ENCODE measurements at places on chromosomes 6 and 20.

DNA sequence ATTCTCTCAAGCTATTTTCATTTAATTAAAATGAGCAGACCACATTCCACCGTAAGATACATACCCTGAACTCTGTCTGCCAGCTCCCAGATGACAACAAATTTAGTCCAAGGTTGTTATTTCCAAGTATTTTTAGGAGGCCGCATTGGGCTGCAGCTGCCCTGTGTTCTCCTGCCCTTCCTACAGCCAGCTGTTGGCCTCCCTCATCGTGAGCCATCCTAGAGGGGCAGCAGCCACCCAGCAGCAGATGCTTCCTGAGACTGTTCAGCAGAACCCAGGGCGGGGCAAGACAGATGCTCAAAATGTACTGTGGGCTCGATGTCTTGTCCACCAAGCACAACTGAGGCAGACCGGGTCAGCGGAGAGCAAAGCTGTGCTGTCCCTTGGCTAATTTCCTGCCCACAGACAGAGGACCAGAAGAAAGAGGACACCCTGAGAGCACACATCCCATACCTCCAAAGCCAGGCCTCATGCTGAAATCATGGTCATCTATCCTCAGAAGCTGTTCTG is 16.4 kb downstream of the GABRR1 start:
- no peak for DNase-seq

DNA sequence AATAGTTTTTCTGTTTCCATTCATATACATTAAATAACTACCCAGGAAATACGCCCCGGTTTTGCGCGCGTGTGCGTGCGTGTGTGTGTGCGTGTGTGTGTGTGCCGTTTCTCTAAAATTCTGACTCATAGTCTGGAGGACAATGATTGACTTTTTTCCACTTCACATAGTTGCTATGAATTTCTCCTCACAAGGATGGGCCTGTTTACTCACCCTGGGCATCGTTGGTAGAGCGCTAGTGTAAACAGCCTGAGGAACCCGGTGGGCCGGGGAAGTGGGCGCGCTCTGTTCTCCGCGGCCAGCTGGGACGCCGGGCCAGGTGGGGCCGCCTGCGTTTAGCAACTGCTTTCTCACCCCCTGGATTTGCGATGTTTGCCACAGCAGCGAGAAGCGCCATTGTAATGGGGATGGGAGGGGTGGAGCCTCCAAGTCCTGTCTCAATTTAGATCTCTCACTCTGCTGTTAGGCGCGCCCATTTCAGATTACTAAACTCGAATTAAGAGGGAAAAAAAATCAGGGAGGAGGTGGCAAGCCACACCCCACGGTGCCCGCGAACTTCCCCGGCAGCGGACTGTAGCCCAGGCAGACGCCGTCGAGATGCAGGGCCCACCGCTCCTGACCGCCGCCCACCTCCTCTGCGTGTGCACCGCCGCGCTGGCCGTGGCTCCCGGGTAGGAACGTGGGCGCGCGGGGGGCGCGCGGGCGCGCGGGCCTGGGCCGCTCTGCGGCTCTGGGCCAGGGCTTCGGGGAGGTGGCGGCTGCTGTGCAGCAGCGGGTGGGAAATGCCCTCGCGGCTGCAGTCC is at the start of gene CD109:
Gene CD109, plus strand, starts transcription at position 585 of the 803 bp plus-strand sequence. Its CDS starts 13 bp downstream, at position 598.
- DNase-seq, result peak; percentile 56

- DNase-seq, result no peak
Observed at GRCh38 chr6:111072801-111073360, 14.4 kb upstream of the SLC16A10 start.

DNA sequence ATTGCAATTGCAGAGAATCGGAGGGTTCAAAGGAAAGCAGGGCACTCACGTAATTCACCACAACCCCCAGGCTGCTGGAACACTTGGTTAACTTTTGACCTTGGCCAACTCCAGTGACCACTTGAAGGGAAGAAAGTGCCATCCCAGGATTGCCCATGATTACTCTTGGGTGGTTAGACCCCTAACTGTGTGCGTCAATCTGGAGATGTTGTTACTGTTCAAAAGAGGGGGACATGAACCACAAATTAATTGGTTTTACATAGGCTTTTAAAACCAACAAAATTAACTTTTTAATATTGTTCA is 50.1 kb upstream of the NCOA3 start:
- no peak for DNase-seq

GRCh38 chr20:11740975-11741374 is 176.7 kb upstream of the BTBD3 start:
- no peak for DNase-seq

- no peak for DNase-seq
Observed at GRCh38 chr6:120590611-120591010, 743.7 kb downstream of the TBC1D32 start.

- DNase-seq, result no peak
Observed at GRCh38 chr20:38880952-38881735, 45.1 kb upstream of the FAM83D start.

DNA sequence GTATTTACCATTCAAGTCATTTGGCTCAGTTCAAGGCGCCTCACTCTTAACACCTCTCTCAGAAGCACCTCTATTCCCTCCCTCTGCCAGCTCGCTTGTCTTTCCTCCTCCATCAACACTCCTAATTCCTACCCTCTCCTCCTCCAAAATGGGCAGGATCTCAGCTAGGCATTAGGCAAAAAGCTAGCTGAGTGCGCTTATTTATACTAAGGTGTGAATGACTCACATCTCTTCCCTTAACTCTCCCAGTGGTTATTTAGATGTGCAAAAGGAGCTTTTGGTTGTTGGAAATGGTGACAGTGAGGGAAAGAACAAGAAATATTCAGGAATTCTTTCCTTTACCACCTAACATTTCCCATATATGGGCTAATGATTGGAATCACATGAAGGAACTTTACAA is 29.1 kb downstream of the PACSIN1 start:
- DNase-seq, result no peak

DNA sequence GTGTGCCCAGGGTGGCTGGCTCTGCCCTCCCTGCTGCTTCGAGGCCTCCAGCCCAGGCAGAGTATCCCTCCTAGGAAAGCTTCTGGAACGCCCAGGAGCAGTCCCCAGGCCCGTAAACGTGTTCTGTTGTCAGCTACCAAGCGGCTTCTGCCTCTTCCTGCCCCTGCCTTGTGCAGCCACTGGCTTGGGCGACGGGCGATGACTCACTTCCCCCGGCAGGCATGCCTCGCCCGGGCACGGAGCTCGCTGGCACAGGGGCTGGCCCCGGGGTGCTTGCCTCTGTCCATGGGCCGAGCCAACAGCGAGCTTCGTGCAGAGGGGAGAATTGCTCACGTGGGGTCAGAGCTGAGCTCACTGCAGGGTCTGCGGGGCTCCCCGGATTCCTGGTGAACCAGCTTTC is 86.7 kb upstream of the THBS2 start:
- peak; percentile 67 for DNase-seq

GRCh38 chr20:45406260-45407066 is 1.6 kb upstream of the DBNDD2 start:
- peak; percentile 84 for DNase-seq

DNA sequence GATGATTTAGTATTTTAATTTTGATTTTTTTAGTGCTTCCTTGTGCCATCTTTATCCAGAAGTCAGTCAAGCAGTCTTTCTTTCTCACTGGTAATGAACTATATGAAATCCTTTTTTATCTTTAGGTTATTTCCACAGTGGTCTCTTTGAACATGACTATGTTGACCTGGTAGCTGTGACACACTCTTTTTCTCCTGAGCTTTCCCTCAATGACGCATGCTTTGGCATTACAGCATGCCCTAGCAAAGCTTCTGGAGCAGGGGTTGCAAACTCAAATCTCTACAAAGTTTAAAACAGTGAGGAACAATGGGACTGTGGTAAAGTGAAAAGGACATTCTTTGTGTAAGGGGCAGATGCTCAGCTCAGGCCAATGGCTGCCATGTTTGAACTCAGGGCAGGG is 4.5 kb upstream of the PLAGL1 start:
- no peak for DNase-seq

GRCh38 chr6:28489366-28490204 is 26.0 kb downstream of the GPX6 start:
- DNase-seq, result peak; percentile 86

- DNase-seq, result no peak
Observed at GRCh38 chr20:22836877-22837276, 198.2 kb upstream of the SSTR4 start.

GRCh38 chr6:8315154-8315553 is 120.2 kb downstream of the SLC35B3 start:
- DNase-seq, result no peak

GRCh38 chr20:18983796-18984195 is 170.2 kb downstream of the SCP2D1 start:
- DNase-seq, result no peak

DNA sequence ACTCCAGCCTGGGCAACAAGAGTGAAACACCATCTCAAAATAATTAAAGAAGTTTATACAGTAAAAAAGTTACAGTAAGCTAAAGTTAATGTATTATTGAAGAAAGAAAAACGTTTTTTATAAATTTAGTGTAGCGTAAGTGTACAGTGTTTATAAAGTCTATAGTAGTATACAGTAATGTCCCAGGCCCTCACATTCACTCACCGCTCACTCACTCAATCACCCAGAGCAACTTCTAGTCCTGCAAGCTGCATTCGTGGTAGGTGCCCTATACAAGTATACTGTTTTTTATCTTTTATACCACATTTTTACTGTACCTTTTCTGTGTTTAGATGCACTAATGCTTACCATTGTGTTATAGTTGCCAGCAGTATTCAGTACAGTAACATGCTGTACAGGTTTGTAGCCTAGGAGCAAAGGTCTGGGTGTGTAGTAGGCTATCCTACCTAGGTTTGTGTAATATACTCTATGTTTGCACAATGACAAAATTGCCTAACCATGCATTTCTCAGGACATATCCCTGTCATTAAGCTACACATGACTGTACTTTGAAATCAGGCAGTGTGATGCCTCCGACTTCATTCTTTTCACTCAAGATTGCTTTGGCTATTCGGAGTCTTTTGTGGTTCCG is 16.7 kb downstream of the MGME1 start:
- DNase-seq, result no peak

DNA sequence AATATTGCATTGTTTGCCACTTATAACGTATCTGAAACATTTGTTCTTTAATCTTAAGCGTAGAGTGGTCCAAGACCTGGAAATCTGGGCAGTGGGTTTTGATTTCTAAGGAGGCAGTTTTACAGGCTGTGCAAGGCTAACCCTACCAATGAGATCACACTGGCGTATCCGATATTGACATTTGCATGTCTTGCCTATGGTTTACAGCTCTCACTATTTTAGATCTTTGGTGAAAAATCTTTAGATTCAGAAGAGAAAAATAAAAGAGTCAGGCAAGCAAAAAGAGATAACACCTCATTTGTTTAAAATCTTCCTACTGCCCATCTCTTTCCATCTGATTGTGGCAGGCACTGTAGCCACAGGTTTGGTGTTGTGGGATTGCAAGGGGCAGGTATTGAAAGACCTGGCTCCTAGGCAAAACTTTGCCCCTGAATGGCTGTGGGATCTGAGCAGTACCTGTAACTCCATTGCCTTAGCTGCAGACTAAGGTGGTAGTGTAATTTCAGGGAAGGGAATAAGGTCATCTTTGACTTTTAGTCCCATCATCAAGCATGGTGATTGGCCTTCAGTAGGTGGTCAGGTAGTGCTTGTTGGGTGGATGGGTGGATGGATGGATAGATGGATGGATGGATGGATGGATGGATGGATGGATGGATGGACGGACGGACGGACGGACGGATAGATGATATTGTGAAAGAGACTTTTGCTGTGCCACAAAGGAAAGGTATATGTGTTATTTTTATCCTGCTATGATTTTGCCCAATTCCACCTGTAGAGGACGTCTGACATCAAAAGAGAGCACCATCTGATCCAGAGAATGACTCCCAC is 1.9 kb downstream of the TNFAIP3 start:
- no peak for DNase-seq

DNA sequence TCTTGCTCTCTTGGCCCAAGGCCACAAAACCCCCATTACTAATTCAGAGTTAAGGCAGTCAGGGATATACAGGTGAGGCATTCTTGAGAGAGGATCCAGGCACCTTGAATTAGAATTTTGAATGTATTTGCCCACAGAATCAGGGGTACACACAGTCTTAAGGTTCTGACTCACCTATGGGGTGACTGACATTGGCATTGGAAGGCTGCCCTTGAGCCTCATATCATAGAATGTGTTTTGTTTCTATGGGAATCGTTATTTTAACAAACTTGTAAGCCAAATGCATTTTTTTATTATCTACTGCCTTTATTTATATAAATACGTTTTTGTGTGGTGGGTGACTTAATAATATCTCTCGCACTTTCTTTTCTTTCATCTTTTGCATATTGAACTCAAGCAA is 218.6 kb upstream of the CITED2 start:
- no peak for DNase-seq

DNA sequence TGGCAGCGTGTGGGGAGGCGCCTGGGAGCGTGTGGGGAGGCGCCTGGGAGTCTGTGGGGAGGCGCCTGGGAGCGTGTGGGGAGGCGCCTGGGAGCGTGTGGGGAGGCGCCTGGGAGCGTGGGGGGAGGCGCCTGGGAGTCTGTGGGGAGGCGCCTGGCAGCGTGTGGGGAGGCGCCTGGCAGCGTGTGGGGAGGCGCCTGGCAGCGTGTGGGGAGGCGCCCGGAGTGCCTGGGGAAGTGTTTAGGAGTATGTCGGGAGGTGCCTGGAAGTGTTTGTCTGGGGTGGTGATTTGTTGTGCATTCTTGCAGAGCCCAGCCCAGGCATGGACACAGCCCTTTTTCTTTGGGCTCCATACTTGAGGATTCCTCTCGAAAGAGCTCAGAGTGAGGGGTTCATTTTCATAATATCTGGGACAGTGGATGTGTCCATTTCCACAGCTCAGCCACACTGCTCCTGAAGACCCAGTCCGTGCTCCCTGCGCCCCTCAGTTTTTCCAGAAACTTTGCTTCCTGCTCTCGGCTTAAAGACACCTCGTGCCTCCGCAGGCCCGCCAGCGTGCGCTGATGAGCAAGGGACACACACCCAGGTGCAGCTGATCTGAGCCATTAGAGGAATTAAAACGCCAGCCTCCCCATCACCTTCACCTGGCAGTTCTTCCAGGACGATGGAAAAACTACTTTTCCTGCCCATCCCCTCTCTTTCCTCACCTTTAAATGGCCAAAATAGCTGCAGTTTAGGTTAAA is 172.2 kb upstream of the THBS2 start:
- DNase-seq, result no peak

DNA sequence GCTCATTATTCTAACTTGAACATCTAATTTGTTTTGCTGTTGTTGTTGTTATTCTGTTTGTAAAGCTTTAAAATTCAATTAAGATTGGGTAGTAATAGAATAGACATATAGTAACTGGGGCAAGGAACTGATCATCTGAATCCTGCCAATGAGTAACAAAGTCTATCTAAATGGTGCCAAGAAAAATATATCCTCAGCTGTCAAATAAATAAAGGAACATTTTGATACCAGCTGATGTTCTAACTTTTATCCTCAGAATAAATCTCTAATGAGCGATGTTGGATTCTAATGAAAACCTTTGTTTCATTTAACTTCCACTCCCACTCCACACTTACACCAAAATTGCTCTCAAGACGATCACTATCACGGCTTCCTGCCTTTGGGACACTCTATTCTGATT is 210.9 kb downstream of the TINAG start:
- DNase-seq, result no peak

DNA sequence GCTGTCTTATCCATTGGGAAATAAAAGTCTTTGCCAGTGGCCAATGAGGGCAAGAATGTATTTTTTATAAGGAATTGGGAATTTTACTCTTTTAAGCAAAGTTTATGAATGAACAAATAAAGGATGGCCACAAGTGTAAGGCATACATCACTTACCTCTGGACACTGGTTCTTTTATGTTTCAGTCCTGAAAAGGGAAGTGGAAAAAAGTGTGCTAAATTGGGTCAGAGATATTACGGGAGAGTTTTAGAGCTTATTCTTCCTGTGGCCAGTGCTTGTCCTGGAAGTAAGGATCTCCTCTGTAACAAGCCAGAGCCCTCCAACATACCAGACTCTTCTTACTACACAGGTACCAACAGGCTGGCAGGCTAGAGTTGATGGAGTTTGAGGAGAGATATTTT is 22.5 kb upstream of the RIPK1 start:
- no peak for DNase-seq

- DNase-seq, result no peak
Observed at GRCh38 chr6:119894811-119895210, 545.2 kb upstream of the MAN1A1 start.
